Dermis microvascular lymphatic vessel endothelial cell (primary cell): ENCODE measurements at places on chromosomes 16 and 17. TPM values are rescaled to one million over a fixed set of nuclear protein-coding genes. Genes with fewer than 3 reads are reported as not detected.

MPHOSPH6 gene
- 14.3 and 17.1 TPM in 2 replicates for total RNA-seq

NUP88 gene
- total RNA-seq, result 72.4 and 94.0 TPM in 2 replicates

SPEM2 gene
- total RNA-seq, result not detected in 2 replicates

SLFN12L gene
- under 0.01 TPM in 2 replicates for total RNA-seq

HBA1 gene
- total RNA-seq, result not detected in 2 replicates

CD79B gene
- total RNA-seq, result 0.51 and 3.0 TPM in 2 replicates

FBXO39 gene
- 11.6 and 34.6 TPM in 2 replicates for total RNA-seq

RAB26 gene
- 0.51 and 0.77 TPM in 2 replicates for total RNA-seq

VAT1L gene
- 0.13 and 1.7 TPM in 2 replicates for total RNA-seq

C16orf96 gene
- total RNA-seq, result not detected in 2 replicates

CDK12 gene
- total RNA-seq, result 13.1 and 18.2 TPM in 2 replicates

PDF gene
- 10.1 and 13.4 TPM in 2 replicates for total RNA-seq
